Vagina (tissue), 2 donors: ENCODE measurements at places on chromosomes 16 and 17.

DNA sequence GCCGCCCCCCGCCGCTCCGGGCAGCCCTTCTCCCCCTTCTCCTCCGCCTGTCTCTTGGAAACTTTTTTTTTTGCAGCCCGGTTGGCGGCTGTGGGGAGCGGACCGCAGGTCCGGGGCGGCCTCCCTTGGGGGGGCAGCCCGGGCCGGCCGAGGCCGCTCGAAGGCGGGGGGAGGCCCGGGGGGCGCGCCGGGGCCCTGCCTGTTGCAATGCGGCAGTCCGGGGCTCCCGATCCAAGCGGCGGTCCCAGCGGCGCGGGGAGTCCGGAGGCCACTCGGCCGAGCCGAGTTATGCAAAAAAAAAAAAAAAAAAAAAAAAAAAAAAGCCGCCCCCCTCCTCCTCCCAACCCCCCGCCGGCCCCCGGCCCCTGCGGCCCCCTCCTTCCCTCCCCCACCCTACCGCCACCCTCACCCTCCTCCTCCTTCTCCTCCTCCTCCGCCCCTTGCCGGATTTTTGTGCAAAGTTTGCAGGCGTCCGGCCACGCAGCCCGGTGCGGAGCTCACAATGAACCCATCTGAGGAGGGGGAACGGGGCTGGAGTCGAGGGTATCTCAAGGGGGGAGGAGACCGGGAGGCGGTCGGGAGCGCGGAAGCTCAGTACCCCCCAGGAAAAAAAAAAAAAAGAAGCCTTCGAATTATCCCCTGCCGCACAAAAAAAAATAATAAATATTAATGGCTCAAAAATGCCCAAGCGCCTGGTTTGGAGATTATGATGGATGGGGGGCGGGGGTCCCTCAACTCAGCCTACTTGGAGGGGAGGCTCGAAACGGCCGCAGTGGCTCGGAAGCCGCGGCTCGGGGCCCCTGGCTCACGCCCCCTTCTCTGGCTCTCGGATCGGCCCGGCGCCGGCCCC, at the start of gene ZNF423:
Gene ZNF423, minus strand, starts transcription at position 291 of the 850 bp plus-strand sequence. CDS start 338 bp downstream, outside the sequence.
- no peak for DNase-seq

DNA sequence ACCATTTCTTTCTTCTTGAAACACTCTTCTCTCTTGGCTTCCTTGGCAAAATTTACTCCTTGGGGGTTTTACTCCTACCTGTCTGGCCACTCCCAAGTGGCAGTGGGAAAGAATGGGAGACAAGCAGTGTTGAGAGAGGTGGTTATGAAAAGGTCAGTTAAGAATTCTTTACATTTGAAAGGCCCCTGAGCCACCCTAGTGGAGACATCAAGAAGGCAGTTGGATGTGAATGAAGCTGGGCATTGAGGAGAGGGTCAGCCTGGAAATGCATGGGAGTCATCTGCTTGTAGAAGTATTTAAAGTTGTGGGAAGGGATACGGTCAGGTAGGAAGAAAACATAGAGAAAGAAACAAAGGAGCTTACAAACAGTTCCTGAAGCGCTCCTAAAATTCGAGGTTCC, 42.3 kb upstream of the CCNF start:
- DNase-seq, result no peak

DNA sequence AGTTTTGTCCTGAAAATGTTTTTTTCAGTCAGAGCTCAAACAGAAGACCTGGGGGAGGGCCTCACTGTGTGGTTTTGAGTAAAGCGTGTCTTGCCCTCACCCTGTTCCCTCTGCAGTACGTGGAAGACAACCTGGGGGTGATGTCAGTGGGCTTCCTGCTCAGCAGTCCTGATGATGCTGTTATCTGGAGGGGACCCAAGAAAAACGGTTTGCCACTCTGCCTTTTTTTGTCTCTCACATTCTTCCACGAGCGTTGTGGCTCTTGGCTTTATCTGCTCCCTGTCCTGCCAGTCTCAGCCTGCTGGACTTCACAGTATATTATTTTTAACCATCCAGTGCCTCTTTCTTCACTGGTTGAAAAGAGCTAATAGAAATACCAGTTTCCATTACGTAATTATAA, 12.9 kb downstream of the NUBP1 start:
- no peak for DNase-seq

- no peak for DNase-seq
Measured at GRCh38 chr17:41813699-41814124, 908 bp downstream of the FKBP10 start.

DNA sequence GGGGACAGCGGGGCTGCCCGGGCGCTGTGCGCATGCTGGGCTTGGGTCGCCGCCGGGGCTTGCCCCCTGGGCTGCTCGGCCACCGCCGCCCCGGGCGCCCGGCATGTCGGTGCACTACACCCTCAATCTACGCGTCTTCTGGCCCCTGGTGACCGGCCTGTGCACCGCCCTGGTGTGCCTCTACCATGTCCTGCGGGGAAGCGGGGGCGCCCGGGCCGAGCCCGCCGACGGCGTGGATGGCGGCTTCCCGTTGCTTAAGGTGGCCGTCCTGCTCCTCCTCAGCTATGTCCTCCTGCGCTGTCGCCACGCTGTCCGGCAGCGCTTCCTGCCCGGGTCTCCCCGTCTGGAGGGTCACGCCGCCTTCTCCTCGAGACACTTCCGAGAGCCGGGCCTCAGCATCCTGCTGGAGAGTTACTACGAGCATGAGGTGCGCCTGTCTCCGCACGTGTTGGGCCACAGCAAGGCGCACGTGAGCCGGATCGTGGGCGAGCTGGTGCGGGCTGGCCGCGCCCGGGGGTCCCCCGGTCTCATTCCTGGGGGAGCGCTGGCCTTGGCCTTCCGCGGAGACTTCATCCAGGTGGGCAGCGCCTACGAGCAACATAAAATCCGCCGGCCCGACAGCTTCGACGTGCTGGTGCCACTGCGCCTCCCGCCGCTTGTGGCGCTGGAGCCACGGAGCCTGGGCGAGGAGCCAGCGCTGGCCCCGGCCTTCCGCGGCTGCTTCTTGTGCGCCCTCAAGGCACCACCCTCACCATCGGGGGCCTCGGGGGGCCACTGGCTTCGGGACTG, 789 bp downstream of the ITPRIPL2 start:
- no peak for DNase-seq

DNA sequence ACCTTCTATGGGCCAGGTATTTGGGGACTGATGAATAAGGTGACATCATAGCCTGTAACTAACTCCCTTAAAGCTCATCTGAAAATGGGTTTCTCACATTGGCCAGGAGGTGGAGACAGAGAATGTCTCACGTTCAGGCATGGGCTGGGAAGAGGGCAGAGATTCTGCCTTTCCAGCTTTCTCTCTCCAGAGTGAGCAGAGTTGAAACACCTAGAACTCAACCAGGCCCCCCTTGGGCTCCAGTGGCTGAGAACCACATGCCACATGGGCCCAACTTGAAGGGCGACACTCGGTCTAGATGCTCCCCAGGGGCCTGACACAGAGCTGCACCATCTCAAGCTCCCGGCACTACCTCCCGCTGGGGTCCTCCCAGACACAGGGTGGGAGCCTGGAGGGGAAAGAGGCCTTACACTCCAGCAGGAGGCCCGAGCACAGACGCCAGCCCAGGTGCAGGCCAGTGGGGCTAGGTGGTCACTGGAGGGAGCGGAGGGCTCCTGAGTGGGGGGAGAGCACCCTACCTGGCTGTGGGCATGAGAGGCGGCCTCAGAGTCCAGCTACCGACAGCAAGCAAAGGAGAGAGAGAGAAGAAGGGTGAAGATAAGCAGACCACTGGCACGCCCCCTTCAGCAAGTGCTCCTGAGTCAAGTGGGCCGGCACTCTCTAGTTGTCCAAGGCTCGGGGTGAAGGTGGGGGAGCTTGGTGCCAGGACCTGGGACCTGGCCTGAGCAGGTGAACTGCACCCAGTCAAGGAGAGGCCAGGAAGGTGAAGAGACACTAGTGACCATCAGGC, 55.9 kb downstream of the MYO18A start:
- no peak for DNase-seq

DNA sequence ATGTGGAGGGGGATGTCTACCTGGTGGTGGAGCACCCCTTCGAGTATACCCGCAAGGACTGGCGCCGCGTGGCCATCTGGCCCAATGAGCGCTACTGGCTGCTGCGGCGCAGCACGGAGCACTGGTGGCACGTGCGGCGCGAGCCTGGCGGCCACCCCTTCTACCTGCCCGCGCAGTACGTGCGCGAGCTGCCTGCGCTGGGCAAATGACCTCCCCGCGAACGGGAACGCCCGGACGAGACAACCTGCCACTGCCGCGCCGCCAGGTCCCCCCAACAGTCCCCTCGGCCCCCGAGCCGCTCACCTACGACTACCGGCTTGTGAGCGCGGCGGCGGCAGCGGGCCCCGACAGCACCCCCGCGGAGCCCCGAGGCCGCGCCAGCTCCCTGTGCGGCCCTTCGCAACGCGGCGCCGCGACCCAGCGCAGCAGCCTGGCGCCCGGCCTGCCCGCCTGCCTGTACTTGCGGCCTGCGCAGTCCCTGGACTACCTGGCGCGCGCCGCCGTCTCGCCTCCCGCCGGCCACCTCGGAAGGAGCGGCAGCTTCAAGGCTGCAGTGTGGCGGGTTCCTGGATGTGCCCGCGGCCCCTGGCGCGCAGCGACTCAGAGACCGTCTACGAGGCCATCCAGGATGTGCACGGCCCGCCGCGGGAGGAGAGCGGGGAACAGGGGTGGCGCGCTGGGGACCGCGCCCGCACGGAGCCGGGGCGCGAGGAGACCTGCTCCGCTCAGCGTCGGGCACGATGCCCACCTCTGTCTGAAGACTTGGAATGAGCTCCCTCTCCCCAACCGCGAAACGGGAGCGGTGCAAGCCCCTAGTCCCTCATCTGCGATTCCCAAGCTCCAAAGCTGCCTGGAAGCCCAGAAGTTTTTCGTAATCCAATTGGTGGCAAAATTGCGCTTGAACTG, 48.7 kb upstream of the AMZ2 start:
- DNase-seq, result no peak

- DNase-seq, result no peak
Measured at GRCh38 chr16:10610499-10611184, 30.2 kb upstream of the EMP2 start.

- no peak for DNase-seq
Measured at GRCh38 chr17:75892556-75893224, 4.1 kb downstream of the TRIM65 start.

DNA sequence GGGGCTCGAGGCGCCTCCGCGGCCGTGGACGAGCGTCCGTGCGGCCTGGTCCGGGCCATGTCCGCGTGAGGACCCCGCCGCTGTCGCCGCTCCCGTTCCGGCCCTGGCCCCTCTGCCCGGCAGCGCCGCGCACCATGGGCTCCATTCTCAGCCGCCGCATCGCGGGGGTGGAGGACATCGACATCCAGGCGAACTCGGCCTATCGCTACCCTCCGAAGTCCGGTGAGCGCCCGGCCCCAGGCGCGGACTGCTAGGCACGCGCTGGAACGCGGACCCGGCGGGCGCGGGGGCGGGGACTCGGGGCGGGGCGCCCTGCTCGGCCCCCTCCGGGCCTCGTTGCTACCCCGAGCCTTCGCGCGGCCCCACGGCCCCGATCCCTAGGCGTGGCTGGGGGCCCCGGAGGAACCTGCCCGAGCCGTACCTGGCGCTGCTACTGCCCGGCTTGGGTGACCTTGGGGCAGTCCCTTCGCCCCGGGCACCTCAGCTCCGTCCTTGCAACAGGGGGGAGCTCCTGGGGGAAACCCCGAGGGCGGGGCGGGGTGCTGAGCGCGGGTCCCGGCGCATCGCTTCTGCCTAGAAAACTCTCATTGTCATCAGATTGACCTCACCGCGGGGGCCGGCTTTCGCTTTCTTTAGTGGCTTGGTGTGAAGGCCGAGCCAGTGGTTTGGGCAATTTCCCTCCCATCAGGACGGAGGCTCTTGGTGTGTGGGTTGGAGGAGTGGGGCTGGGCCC, 367 bp downstream of the MGRN1 start:
- no peak for DNase-seq

GRCh38 chr16:14300705-14301168, 229.6 kb downstream of the MRTFB start:
- no peak for DNase-seq

DNA sequence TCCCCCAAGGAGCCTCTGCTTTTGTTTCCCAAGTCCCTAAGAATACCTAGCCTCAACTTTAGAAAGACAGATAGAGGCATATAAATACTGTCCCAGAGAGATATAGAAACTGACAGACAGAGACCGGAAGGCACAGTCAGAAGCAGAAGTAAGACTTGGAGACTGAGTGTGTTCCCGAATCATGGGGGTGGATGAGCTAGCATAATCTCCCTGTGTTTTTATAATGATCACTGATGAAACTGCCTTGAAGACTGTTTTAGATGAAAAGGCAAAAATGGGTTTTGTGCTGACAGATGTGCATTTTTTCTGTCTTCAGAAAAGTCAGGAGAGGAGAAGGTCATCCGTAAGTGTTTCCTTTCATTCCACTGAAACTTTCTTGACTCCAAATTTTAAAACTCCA, 8.3 kb upstream of the PSMD3 start:
- DNase-seq, result no peak

DNA sequence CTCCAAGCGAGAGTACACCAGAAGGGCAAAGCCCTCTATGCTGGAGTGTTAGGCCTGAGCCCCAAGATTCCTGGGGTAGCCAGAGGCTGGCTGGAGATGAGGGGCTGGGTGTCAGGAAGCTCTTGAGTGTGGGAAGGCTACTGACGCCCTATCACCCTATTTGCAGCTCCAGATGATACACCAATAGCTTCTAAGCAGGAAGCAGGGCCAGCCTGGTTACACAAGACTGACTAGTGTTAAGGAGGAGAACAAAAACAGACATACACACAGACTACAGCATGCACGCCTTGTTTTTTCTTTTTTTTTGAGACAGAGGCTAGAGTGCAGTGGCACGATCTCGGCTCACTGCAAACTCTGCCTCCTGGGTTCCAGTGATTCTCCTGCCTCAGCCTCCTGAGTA, 15.9 kb downstream of the POLR3K start:
- no peak for DNase-seq

DNA sequence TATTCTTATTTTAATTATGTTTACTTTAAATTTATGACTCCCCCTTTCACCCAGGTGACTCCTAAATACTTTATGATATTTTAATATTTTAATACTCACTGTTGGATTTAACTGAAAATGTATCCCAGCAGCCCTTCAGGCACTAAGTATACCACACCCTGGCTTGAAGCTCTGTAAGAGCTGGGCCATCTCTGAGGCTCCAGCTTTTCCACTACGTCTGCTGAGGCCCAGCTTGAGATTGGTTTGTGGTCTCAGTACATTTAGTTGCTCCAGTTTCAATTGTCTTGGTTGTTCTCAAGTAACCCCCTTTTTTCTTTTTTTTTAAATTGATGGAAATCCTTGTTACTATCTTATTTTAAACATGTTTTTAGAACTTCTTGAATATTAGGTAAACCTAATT, 27.0 kb upstream of the CAPNS2 start:
- no peak for DNase-seq

- no peak for DNase-seq
Measured at GRCh38 chr16:29810699-29811169, 1.3 kb upstream of the PRRT2 start.

DNA sequence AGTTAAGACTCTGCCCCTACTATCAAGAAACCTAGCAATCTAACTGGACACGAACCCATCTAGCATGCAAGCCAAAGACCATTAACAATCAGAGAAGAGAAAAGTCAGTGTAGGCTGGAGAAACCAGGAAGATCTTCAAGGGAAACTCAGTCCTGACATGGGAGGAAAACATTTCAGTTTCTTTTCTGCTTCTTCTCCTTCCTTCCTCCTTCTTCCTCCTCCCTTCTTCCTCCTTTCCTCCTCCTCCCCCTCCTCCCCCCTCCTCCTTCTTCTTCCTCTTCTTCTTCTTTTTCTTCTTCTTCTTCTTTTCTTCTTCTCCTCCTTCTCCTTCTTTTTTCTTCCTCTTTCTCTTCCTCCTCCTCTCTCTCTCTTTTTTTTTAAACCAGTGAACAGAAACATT, 29.6 kb upstream of the SHISA9 start:
- no peak for DNase-seq

GRCh38 chr16:81495321-81496234, 51.0 kb downstream of the CMIP start:
- no peak for DNase-seq

GRCh38 chr16:4330277-4330874, 14.5 kb downstream of the GLIS2 start:
- DNase-seq, result no peak

- DNase-seq, result no peak
Measured at GRCh38 chr16:23504076-23504452, 6.2 kb downstream of the GGA2 start.
